Left renal cortex interstitium (tissue), 4 donors: ENCODE measurements at places on chromosomes 5 and 9. TPM values are rescaled to one million over a fixed set of nuclear protein-coding genes. Genes with fewer than 3 reads are reported as not detected.

CKMT2 gene
- polyA plus RNA-seq = 6.5 TPM

TSLP gene
- 0.13 TPM for polyA plus RNA-seq

CCL19 gene
- not detected for polyA plus RNA-seq

MYMK gene
- not detected for polyA plus RNA-seq

PSAT1 gene
- 63.1 TPM for polyA plus RNA-seq

PCDHGB7 gene
- 14.0 TPM for polyA plus RNA-seq

PPP3R2 gene
- 0.09 TPM for polyA plus RNA-seq

IL9 gene
- not detected for polyA plus RNA-seq

HK3 gene
- polyA plus RNA-seq = 0.73 TPM

CCL21 gene
- 21.2 TPM for polyA plus RNA-seq

MARCHF11 gene
- polyA plus RNA-seq = 3.2 TPM

IFNA6 gene
- not detected for polyA plus RNA-seq

MOB3B gene
- polyA plus RNA-seq = 22.0 TPM

ZBED3 gene
- 35.8 TPM for polyA plus RNA-seq

COL27A1 gene
- 53.7 TPM for polyA plus RNA-seq

NXNL2 gene
- 3.1 TPM for polyA plus RNA-seq

SCGB3A1 gene
- 1.6 TPM for polyA plus RNA-seq

TMC1 gene
- polyA plus RNA-seq = 0.96 TPM

INSL4 gene
- not detected for polyA plus RNA-seq

URM1 gene
- polyA plus RNA-seq = 52.6 TPM

ADAMTSL2 gene
- polyA plus RNA-seq = 1.5 TPM

FCN2 gene
- polyA plus RNA-seq = 0.95 TPM
